ENCODE measurements at places on chromosomes 6 and 20.

- DNase-seq, result no peak
These were observed 2.7 kb upstream of the ASXL1 start for GRCh38 chr20:32355417-32355841.

DNA sequence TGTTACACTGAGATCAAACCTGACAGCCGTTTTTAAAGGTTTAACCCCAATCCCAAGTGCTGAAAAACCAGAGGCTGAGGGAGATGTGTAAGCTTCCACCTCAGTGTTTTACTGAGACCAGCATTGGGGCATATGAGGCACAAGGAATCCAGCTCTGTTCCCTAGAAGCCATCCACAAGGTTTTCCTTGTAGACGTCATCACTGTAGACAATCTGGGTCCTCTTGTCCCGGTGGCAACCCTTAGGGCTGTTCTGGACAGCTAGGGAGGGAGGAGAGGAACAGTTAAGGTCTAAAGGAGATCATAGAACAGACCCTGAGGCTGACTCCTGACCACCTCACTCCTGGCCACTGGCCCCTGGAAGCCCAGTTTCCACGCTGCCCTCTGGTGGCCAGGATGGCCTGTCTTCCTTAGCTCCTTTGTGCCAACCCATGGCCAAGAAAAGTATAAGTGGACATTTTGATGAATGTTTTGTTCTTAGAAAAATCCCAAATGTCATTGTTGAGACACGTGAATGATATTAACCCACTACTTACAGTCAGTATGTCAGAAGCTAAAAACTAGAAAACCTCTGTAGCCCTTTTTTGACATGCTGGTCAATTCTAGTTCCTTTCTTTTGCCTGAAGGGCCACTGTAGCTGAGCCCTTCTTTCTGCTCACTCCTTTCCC lies 6.4 kb downstream of the CFB start:
- DNase-seq, result no peak

- DNase-seq, result peak; percentile 53
These were observed 57.3 kb upstream of the TRAF3IP2 start for GRCh38 chr6:111662794-111663593.

GRCh38 chr6:75802366-75802765 lies 53.3 kb downstream of the MYO6 start:
- no peak for DNase-seq

GRCh38 chr6:166286839-166287271 lies 21.3 kb downstream of the PRR18 start:
- DNase-seq, result no peak

- peak; percentile 25 for DNase-seq
These were observed at the start of gene WFDC10A for GRCh38 chr20:45629496-45630100. Gene WFDC10A, plus strand, starts transcription at chr20:45629739. Its CDS starts 75 bp downstream, at chr20:45629814.

DNA sequence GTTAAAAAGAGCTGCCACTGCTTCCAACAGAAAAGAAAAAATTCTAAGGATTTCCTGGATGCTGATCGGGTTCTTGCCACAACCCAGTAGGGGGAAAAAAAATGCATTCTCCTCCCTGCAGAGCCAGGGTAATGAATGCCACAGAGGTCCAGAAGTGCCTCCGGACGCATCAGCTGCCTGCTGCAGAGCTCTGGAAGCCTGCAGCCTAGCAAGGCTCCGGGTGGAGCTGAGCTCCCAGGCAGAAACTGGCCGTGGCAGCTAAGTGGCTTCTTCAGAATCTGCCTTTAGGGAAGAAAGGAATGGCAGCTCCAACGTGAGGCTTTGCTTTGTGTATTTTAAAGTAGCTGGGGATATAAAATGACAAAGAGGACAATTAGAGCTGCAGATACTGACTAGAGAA lies 155.0 kb downstream of the CFAP61 start:
- no peak for DNase-seq

Data from right hindlimb (tissue), 1 donor.